Stimulated activated CD4-positive, alpha-beta T cell treated with anti-CD3 and anti-CD28 coated beads, Interleukin-1b, Interleukin-23, amount 100 ng/mL, for 4 hours (primary cell): ENCODE measurements at places on chromosomes 6 and 20.

- no peak for DNase-seq
Measured at GRCh38 chr6:127198549-127198948, 68.1 kb upstream of the RNF146 start.

DNA sequence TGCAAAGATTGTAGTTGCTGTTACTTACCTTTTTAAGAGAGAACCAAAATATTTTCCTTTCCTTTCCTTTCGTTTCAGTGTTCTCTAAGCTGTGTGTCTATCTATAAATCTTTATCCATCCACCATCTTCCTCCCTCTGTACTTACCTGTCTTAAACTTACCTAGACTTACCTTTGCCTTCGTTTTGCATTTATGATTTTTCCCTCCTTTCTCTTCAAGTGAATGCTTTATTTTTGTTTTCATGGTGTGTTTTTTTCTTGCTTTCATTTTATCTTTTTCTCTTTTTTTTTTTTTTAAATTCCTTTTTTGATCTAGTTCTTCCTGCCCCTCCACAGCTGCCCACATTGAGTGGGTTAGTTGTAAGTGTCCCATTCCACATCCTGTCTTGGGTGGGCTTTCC, 26.2 kb downstream of the ARID1B start:
- DNase-seq = no peak

DNA sequence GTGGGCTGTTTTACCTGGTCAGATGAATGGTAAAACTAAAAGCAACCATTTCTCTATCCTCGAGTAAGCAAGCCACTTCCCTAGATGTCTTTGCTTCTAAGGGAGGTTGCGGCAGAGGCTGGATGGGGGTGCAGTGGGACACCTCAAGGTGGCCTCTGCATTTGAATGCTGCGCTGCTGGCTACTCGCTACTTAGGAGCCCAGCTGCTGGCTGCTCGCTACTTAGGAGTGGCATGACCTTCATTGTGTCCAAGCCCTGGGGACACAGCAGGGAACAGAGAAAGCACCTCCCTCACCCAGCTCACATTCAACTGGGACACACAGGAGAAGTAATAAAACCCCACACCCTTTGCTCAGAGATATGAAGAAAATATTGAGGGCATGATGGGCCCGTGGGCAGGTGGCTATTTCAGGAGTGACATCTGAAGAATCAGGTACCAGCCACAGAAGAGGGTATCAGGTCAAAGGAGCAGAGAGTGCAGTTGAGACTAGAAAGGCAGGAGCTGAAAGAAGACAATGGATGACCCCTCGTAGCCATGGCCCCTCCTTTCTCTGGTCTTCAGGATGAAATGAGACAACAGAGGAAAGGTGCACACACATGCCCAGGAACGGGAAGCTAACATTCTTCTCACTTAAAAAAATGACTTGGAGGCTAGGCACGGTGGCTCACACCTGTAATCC, 149.4 kb downstream of the ZMYND8 start:
- no peak for DNase-seq

DNA sequence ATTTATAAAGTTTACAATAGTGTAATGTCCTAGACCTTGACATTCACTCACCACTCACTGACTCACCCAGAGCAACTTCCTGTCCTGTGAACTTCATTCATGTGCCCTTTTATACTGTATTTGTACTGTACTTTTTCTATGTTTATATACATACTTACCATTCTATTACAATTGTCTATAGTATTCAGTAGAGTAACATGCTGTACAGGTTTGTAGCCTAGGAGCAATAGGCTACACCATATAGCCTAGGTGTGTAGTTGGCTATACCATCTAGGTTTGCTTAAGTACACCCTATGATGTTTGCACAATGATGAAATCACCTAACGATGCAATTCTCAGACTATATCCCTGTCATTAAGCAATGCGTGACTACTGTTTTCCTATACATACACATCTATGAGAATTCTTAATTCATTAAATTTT, 17.5 kb downstream of the EDEM2 start:
- no peak for DNase-seq

- no peak for DNase-seq
Measured at GRCh38 chr20:20915844-20916243, 190.3 kb downstream of the LINC00237 start.

DNA sequence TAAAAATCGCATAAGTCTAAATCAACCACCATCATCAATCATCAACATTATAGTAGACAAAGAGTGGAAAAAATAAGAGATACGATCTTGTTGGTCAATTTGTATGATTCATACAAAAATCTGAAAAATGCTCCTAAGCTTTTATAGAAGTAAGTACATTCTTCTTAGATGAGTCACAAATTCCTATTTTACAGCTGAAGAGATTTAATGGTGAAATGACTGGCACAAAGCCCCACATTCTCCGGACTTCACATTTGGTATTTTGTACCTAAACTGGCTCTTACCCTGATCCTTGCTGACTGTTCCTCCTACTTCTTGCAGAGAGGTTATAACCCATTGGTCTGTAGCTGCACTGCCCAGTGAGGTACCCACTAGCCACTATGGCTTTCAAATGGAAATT, 29.9 kb upstream of the PREP start:
- DNase-seq = no peak

DNA sequence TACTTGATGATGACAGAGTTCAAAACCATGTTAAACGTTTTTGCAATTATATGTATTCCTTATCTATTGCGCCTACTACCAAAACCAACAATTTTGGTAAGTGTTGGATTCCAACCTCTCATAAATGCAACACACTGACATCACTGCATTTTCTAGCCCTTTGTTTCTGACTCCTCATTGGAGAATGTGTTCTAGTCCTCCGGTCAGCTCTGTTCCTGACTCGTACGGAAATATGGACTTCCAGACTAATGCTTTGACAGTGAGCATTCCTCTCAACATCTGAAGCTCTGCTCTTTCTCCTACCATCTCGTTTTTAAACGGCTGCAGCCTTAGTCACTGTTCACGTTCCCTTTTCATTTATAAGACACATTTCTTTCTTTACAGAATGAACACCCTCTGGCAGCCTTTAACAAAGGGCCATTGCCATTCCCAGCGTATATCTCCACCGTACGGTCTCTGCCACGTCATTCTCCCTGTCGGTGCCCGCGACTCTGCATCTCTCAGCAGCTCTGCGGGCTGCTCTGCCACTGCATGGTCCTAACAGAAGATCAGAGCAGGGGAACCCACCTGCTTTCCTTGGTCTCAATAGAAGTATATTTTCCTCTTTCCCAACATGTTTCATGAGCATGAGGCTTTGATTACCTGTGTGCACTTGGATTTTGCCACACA, 103.0 kb upstream of the SYNDIG1 start:
- no peak for DNase-seq

DNA sequence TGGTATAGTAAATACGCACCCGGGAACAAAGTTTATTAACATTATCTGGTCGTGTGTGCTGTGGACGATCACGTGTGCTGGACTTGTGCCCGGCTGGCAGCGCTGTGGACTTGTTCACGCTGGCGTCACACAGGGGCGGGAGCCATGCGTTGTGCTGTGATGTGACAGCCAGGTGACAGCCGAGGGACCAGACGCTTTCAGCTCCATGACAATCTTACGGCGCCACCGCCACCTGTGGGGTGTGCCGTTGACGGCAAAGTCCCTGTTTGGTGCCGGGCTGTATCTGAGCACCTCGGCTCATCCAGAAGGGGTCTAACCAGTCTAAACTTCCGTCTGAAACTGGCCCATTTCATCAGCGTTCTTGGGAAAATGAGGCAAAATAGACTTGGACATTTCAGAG, 25.2 kb downstream of the DLL1 start:
- no peak for DNase-seq

DNA sequence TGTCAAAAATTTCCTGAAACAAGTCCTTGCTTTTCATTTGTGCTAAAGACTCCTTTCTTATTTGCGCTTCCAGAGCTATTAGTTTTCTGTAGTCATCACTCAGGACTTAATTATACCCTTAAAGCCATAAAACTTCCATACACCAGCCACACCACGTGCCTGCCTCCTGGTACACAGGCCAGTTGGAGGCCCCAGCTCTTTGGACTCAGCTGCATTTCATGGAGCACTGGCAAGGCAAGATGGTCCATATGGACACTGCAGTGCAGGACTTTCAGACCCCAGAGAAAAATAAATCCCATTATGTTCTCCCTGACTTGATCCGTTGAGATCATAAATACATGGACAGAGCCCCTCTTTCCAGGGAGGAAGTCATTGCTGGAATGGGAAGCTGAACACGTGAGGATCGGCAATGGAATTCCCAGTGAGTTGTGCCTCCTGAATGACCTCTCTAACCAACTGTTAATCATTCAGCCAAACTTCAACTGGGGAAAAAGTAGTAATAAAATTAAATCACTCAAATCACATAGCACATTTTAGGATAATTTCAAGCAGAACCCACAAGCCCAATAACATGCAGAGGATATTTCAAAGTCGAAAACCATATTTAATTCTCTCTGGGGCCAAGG, 173.1 kb downstream of the HACE1 start:
- DNase-seq = no peak

DNA sequence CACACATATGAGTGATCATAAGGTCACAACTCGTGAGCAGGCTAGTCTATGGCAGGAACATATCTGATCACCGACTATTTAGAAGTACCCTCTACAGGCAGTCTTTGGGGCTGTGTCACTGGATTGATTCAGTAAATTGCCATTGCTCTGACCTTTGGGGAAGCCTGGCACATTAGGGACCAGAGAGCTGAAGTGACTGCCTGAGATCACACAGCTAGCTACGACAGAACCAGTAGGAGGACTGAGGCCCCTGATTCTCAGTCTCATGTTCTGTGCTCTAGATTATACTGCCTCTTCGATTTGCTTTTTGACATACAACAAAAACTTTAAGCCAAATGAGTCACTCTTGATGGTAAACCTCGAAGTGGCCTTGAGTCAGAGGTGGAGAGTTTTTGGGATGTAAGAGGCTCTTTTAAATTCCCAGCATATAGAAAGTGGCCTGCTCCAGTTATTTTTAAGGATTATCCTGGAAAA, 247.5 kb upstream of the SUPT3H start:
- DNase-seq = no peak

- DNase-seq = no peak
Measured at GRCh38 chr6:124683507-124683906, 278.7 kb upstream of the RNF217 start.

DNA sequence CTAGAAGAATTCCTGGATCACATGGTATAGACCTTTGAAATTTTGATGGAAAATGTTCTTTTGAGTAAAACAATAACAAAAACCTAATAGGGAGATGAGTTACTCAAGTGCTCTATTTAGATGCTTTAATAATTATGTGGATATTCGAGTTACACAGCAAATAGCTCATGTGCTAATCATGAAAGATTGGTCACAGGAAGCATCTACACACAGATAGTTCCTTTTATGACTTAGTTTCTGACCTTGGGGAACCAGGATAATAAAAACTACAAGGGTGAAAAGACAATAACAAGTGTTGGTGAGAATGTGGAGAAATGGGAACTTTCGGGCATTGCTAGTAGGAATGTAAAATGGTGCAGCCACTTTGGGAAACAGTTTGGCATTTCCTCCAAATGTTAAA, 19.7 kb downstream of the UBE2V1 start:
- DNase-seq = no peak

DNA sequence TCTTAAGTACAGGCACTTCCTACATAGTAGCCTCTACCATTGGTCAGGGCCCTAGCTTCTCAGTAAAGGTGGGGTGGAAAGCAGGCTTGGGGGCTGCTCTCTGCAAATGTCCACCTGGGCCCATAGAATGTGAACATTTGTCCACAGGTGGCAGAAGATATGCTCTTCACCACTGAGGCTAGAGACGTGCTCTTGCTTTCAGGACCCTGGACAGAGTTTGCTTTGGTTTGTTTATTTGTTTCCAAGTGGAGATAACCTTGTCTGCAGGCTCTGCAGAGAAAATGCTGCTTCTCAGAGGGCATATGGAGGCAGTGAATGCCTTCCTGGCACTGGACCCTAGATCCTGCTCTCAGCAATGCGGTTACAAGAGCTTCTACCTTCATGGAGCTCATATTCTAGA, 129.0 kb downstream of the F13A1 start:
- DNase-seq = no peak

- DNase-seq = no peak
Measured at GRCh38 chr6:98514796-98515195, 319.6 kb upstream of the POU3F2 start.

DNA sequence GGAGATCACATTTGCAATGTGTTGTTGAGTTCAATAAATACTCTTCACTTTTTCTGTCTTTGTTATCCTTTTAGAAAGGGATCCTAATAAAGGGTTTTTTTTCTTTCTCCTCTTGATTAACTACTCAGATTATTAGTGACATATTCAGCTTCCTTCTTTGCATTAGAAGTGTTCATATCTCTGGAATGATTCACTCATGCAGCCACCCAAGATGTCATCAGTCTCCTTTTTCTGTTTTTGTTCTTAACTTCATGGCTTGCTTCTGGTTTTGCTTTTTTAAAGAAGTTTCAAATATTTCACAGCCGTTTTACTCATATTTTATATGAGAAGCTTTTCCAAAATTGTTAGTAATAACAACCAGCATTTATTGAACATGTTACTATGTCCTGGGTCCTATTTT, 187.6 kb downstream of the TMEM242 start:
- no peak for DNase-seq

GRCh38 chr20:36307412-36308325, 1.5 kb downstream of the DLGAP4 start:
- no peak for DNase-seq

- no peak for DNase-seq
Measured at GRCh38 chr6:152170702-152171667, 363.5 kb downstream of the ESR1 start.

GRCh38 chr20:38473367-38473795, 738 bp downstream of the RALGAPB start:
- no peak for DNase-seq

DNA sequence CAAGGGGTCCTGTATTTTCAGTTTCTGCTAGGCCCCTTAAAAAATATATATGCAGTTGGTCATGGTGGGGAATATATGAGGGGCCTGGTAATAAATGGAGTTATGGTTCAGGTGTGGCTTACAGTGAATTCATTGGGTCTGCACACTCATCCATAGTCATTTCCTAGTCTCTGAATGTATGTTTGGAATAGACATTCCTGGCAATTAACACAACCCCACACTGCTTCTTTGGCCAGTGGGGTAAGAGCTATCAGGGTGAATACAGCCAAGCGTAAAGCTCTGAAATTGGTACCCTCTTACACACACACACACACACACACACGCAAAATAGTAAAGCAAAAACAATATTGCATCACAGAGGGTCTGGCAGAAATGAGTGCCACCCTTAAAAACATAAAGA, 56.5 kb downstream of the QRSL1 start:
- no peak for DNase-seq
